IPS-NIHi11 (cell line): ENCODE measurements at places on chromosomes 7 and 10.

DNA sequence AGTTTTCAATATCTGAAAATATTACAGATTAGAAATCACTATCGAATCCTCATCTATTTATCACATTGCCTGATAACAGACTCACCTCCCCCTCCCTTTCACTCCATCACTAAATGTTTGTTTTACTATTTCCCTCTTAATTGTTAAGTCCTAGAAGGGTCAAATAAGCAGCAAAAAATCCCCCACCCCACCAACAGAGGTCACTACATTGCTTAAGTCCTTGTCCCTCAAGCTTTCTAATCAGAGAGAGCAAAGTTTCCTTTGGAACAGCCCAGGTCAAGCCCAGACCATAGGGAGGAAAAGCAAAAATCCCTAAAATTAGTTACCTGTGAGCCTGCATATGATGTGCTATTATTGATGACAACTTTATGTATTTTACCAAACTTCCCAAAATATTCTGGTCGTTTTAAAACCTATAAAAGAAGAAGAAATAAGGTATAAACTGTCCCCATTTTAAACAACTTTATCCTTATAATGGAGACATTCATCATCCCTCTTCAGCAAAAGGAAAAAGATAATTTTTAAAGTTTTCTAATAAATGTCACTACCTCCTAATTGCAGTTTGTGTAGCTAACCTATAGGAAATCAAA lies 95.0 kb downstream of the CNOT4 start:
- peak; percentile 33 for DNase-seq

DNA sequence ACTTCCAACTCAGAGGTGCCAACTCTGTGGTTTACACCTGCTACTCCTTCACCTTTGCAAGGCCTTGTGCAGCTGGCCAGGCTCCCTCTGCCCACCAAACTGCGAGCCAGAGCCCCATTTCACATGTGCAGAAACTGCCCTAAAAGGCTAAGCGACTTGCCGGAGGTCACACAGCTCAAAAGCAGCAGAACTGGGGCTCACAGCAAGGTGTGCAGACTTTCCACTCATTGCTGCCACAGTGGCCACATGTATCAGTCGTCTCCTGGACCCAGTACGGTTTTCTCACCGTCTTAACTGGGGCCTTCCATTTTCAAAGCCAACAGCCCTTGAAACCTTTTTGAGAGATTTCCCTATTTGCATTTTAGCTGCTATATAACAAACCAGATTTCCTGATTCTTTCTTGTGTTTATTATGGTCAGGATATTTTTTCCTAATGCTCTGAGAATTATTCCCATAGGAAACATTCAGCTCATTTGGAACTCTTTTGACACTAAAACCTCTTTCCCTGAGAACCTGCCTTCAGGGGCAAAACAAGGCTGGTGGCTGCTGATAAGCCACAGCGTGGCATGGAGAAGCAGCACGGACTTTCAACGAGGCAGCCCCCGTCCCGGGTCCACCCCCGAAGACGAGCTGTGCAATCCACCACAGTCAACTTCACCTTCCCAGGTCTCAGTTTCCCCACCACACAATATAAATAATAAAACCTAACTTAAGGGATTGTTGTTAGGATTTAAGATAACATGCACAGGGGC lies 29.9 kb downstream of the SORBS1 start:
- no peak for DNase-seq

GRCh38 chr10:3172081-3172445 lies 519 bp downstream of the PITRM1 start:
- DNase-seq: no peak

GRCh38 chr10:50033481-50033880 lies 34.3 kb upstream of the WASHC2A start:
- DNase-seq: no peak

- DNase-seq: no peak
Measured at GRCh38 chr10:33863352-33863751, 528.9 kb upstream of the NRP1 start.

DNA sequence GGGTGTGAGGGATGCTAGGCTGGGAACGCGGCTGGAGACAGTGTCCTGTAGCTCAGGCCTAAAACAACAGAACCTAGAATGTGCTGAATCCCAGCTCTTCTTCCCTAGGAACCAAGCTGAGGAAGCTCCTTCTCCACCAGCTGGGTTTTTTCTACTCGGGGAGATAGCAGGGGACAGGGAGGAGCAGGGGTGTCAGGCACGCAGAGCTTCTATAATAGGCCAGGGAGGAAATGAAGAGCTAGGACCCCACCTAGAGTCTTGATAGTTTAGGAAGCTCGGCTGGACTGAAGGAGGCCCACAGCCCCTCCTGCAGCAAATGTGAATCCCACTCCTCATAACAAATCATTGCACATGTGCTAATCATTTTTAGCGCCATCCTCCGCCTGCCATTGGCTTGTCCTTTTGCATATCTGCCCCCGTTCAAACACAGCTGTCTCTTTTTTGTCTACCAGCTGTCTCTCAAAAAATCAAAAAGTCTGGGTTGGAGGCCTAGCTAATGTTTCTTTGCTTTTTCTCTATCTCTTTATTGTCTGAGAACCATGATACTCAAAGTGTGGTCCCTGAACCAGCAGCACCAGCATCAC lies 24.1 kb upstream of the FAM180A start:
- DNase-seq: no peak

GRCh38 chr7:81624650-81625631 lies 144.9 kb downstream of the HGF start:
- no peak for DNase-seq

- no peak for DNase-seq
Measured at GRCh38 chr10:6299743-6300105, 97.0 kb downstream of the PFKFB3 start.

DNA sequence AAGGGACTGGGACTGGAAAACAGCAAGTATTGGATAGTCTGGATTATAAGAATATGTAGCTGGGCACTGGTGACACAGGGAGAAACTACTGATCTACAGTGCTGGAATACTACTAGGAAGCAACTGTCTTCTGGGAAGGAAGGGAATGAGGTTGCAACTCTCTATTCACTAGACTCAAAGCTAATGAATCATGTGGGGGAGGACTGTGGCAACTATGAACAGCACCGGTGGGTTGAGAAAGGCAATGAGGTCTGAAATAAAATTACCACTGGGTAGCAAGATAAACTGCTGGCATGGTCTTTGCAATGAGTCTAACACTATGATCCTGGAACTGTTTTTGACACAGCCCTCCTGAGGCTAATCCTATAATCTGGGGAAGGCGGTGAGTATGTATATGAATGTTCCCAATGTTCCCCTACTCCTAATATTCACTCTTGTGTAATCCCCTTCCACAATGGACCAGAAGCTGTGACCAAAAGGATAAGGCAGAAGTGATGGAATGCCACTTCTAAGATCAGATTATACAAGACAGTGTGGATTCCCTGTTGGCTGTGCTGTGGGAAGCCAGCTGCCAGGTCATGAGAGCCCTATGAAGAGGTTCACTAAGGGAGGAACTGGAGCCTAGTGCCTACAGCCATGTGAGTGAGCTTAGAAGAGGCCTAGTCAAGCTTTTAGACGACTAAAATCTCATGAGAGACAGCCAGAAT lies 101.3 kb upstream of the DNAJB12 start:
- DNase-seq: no peak

- DNase-seq: no peak
Measured at GRCh38 chr10:26314265-26315013, 97.9 kb downstream of the GAD2 start.

GRCh38 chr10:110265573-110266193 lies 39.0 kb downstream of the SMNDC1 start:
- no peak for DNase-seq

DNA sequence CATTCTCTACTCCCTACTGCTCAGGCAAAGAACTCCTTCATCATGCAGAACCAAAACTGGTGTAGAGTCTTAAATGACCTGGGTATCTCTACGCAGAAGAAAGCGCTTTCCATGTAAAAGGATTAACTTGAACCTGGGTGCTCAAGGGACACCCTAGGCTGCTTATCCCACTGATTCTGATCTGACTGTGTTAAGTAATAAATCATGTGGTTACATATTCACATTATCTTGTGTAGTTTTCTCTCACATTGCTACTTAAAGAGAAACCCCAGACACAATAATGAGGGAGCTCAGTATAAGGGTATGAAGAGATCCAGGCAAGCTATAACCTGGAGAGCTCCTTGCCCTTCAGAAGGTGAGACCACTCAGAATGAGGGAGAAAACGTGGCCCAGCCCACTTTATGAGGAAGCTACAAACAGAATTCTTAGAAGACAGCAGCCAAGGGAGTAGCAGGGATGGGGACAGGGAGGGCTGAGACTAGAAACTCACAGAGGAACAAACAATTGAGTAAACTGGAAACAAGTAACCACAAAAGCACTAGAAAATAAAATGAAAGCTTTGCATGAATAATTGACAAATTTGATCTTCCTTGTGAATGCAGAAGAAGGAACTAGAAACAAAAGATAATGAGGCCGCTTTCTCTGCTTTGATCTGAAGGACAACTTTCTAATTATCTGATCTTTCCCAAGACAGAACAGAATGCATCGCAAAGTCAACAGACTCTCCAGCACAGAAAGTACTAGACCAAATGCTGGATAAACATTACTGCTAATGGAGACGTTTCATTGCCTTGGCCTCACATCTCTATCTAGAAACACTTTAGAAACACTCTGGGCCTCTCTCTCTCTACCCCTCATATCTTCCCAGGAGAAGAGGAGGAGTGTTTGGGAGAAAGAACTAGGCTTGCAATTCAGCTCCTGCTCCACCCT lies 76.1 kb downstream of the LRRC17 start:
- DNase-seq: no peak

- DNase-seq: peak; percentile 18
Measured at GRCh38 chr10:82377608-82378007, 502.6 kb downstream of the NRG3 start.

- DNase-seq: no peak
Measured at GRCh38 chr10:79561257-79561656, 1.1 kb upstream of the SFTPA2 start.

- no peak for DNase-seq
Measured at GRCh38 chr7:11430112-11430511, 401.9 kb downstream of the THSD7A start.

- no peak for DNase-seq
Measured at GRCh38 chr10:102452672-102453340, 1.5 kb upstream of the C10orf95 start.

DNA sequence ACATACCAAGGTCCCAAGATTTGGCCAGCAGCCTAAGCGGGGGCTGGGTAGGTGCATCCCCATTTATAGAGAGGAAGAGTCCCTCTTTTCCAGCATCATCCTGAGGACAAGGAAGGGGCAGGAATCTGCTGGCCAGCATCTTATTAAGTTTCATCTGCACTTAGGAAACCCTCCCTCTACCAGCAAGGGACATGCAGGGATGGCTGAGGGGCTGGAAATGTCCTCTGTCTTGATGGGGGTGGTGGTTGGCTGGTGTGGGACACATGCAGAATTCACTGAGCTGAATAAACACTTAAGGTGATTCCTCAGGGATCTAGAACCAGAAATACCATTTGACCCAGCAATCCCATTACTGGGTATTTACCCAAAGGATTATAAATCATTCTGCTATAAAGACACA lies 42.1 kb downstream of the NOD1 start:
- no peak for DNase-seq

GRCh38 chr7:143205560-143206293 lies 16.1 kb upstream of the TAS2R40 start:
- no peak for DNase-seq

DNA sequence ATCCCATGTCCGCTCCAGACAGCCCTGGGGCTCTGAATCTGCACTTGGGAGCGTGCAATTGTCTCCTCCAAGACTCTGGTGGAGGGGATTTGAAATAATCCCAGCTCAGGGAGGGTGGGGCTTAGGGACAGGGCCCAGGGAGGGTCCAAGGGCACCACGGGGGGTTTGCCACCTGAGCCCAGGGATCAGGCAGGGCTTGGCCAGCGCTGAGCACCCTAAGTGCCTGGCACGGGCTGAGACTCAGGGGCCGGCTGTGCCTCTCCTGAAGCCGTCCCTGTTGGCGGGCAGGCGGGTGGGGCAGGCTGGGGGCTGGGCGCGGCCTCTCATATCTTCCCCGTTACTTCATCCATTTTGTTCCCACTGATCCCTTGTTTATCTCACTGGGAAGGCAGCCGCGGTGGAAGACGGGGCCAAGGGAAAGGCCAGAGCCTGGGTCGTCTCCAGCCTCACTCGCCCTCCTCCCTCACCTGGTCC lies 41.8 kb upstream of the ELN start:
- DNase-seq: no peak

DNA sequence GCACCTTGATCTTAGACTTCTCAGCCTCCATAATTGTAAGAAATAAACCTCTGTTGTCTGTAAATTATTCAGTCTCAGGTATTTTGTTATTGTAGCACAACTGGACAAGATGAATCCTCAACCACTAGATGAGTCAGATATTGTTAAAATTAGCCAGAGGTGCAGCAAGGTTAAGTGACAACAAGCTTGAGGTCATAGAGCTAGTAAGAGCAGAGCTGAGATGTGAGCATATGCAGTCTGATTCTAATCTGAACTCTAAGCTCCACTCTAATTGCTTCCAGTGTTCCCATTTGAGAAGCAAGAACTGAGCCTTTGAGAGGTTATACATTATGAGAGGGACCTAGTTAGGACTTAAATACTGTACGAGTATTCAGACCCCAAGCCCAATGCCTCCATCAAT lies 93.1 kb downstream of the FZD1 start:
- DNase-seq: no peak

- DNase-seq: no peak
Measured at GRCh38 chr7:14761510-14762296, 140.8 kb downstream of the DGKB start.

- peak; percentile 59 for DNase-seq
Measured at GRCh38 chr7:150986099-150986512, 4.7 kb upstream of the NOS3 start.

DNA sequence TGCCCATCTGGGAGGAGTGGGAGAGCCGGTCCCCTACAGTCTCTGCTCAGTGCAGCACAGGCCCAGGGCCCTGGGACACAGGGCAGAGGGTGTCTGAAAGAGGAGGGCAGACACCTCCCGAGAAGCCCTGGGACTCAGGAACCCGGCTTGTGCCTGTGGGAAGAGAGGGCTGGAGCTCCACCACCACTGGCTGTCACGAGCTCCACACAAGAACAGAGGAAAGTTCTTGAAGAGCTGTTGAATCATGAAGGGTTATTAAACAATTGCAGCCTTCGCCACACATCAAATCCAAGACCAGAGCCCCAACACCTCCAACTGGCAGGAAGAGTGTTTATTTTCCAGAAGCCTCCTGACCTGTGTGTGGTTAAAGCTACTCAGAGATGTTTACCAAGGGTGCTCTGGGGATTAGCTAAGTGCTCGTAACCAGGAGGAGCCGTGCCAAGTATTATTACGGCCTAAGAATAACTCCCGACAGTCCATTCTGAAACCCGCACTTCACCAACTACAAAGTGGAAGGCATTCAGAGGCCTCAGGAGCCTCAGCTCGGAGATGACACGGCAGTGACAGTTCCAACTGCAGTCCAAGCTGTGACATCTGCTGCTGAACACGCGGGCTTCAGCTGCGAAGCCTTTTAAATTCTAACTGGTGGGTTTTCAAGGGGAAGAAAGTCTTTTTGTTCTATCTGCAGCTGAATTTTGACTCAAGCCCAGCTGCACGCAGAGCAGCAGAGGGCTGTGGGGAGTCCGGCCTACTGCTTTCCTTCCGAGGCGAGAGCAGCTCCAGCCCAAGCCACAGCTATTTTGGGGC lies 75.1 kb downstream of the MAD1L1 start:
- DNase-seq: no peak
